ENCODE measurements at places on chromosomes 12 and 14.

- no peak for DNase-seq
Observed at GRCh38 chr14:86787717-86788116, 1205.3 kb downstream of the GALC start.

- DNase-seq = no peak
Observed at GRCh38 chr14:86575141-86575540, 1045.2 kb downstream of the FLRT2 start.

DNA sequence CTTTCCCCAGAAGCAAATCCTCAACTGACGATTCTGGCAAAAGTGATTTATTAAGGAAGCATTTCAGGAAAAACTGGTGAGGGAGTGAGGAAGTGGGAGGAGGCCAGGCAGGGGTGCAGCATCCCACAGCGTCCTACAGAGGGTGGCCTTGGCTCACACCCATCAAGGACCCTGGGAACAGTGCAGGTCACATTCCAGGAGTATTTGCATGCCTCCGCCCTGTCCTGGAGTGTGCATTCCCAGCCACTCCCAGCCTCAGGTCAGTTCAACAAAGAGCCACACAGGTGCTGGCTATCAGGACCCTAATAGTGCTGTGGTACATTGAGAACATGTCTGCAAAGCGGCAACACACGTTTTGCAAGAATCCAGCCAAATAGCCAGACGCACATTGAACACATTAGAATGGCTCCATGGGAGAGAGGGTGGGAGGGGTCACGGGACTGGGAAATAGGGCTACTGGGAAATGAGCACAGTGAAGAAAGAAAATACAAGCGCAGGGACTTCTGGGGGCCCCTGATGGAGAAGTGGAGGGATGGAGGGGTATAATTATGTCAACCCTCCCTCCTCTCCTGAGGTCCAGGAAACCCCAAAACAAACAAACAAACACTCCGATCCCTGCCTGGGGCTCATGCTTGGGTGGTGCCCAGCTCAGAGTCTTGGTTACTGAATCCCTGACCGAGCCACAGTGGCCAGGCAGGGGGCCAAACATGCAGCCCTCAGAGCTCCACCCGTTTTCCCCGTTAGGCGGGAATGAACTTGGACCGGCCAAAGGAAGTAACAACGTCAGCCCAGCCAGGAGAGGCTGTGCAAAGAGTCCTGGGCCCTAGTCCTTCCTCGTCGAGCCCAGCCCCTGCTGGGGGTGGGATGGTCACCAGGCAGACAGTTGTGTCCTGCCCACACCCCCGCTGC is 36.5 kb downstream of the CMKLR1 start:
- DNase-seq = peak; percentile 43

DNA sequence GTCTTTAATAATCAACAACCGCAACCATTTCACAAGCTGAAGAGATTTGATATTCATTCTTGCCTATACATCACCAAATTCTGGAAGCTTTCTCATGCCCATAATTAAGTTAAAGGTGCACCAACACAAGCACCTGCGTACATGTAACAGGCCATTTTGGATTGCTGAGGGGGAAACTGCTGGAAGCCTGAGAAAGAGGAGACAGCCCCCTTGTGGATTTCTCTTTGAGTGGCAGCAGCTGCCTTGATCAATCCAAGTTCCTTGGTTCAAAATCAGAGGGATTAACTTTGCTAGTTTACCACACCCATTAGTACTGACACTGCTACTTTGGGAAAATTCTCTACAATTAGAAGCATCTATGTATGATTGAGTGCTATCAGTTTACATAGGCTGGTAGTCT is 321.1 kb downstream of the NOVA1 start:
- no peak for DNase-seq

GRCh38 chr14:52342849-52343596 is 28.9 kb downstream of the PTGER2 start:
- DNase-seq = no peak

- no peak for DNase-seq
Observed at GRCh38 chr12:54463034-54463433, 10.4 kb downstream of the GTSF1 start.

GRCh38 chr14:20988717-20989470 is 886 bp upstream of the METTL17 start:
- no peak for DNase-seq

DNA sequence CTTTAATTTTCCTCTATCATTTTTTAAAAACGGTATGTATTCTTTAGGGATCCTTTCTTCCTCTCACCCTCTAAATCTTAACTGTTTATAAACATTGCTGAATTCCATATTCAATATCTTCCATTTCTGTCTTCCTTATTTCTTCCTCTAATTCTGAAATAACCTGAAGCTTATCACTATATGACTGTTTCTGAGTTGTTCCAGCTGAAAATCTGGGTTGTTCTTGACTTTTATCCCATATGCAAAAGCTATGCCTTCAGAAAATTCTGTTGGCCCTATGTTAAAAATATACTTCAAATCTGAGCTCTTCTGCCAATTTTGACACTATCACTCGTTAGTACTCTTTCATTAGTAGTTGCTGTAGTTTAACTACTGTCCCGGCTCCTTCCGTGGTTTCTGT is 970.3 kb downstream of the BCL11B start:
- DNase-seq = no peak

DNA sequence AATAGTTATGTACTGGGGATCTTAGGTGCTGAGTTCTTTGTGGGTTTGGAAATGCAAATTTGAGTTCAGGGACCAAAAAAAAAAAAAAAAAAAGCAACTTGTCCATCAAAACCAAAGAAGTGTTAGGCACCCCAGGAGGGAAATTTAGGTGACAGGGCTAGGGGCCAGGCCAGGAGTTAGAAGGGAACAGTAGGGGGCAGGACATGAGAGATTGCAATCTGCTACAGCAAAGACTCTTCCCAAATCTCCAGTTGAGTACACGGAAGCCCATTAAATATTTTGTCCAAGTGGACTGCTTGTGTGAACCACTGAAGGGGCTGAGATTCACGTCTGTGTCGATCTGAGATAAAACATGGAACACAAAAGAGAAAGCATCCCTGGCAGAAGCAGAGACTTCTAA is 52.8 kb downstream of the TSPAN19 start:
- no peak for DNase-seq

DNA sequence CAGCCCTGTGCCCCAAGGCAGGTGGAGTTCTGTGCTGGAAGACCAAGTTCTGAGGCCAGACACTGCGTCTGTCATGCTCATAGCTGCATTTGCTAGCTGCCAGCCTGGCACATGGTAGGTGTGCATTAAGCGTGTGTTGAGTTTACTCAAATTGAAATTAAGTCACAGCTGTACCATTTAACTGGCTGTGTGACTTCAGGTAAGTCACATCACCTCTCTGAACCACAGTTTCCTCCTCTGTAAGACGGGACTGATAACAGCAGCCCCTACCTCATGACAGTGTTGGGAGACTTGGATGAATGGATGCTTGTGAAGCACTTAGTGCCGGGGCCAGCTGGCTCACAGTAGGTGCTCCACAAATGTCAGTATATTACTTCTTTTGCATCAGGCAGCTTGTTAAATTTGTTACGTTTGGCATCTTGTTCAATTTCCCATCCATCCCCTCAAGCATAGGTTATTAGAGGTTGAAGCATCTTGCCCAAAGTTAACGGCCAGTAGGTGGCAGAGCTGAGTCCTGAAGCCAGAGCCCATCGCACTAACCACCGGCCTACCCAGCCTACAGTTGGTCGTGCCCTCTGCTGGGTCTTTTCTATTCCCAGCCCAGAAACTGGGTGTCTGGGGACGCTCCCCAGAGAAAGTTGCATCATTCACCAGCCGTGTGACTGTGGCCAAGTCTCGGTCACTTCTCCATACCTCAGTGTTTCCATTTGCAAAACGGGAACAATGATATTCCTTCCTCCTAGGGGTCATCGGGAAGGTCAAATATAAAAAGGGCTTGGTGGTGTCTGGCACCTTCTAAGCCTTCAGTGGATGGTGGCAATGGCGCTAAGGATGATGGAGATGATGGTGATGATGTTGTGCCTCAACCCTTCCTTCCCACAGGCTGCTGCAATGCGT is 4.5 kb downstream of the DAO start:
- DNase-seq = peak; percentile 54

All from adrenal gland (tissue), 19 donors.